ENCODE measurements at places on chromosomes 13 and 19. TPM values are rescaled to one million over a fixed set of nuclear protein-coding genes. Genes with fewer than 3 reads are reported as not detected.

Gene MICU2
- total RNA-seq = 85.1 TPM

Gene FCER2
- total RNA-seq = not detected

Gene MYPOP
- 0.48 TPM for total RNA-seq

Gene SELENOV
- not detected for total RNA-seq

Gene PLK5
- total RNA-seq = not detected

Gene CPB2
- total RNA-seq = not detected

Gene NDUFS7
- total RNA-seq = 169 TPM

Gene CABP5
- not detected for total RNA-seq

Gene C19orf73
- total RNA-seq = not detected

Gene NECTIN2
- total RNA-seq = 63.4 TPM

Gene KLK12
- not detected for total RNA-seq

Gene HPN
- total RNA-seq = not detected

Gene APOC1
- total RNA-seq = not detected

Gene SPRED3
- 2.8 TPM for total RNA-seq

Gene SLC8A2
- not detected for total RNA-seq

Gene ATXN8OS
- total RNA-seq = not detected

Gene ADGRE2
- total RNA-seq = 0.10 TPM

Gene KLK3
- total RNA-seq = not detected

Gene CEACAM1
- total RNA-seq = 2.2 TPM

Gene CIC
- 48.5 TPM for total RNA-seq

Gene ZNF136
- 16.1 TPM for total RNA-seq

Gene CLIP3
- total RNA-seq = 6.7 TPM

Gene OVOL3
- not detected for total RNA-seq

Gene LSR
- total RNA-seq = 0.69 TPM

Gene SKA3
- 28.6 TPM for total RNA-seq

Gene LAIR1
- not detected for total RNA-seq

Gene PRODH2
- total RNA-seq = not detected

Gene DNAAF3
- total RNA-seq = 15.6 TPM

Gene ADGRE3
- total RNA-seq = not detected

Gene SMAD9
- total RNA-seq = 2.1 TPM

Gene APOE
- 0.14 TPM for total RNA-seq

Gene EDNRB
- total RNA-seq = not detected

Gene TMPRSS9
- not detected for total RNA-seq

Gene ZFP82
- total RNA-seq = not detected

Gene ZNF541
- total RNA-seq = not detected

Gene ZNF536
- not detected for total RNA-seq

Gene KLK10
- total RNA-seq = not detected

Gene SOX21
- total RNA-seq = not detected

Gene ZNF607
- total RNA-seq = 0.59 TPM

Gene ZNF471
- 2.8 TPM for total RNA-seq

Gene IZUMO2
- total RNA-seq = not detected

Gene PLVAP
- total RNA-seq = not detected

Gene SPIB
- 0.14 TPM for total RNA-seq

Gene ZNF730
- 2.5 TPM for total RNA-seq

Gene MEIOSIN
- total RNA-seq = not detected

Gene PCP2
- not detected for total RNA-seq

Gene ARL11
- total RNA-seq = not detected

Gene PNMA8B
- not detected for total RNA-seq

Gene TMEM59L
- 5.2 TPM for total RNA-seq

Gene RHPN2
- total RNA-seq = 17.4 TPM

Gene SLC1A6
- total RNA-seq = not detected

Gene RGL3
- total RNA-seq = 4.8 TPM

Gene SRRM5
- total RNA-seq = not detected

Gene ZNF57
- total RNA-seq = 9.2 TPM
